ENCODE measurements at places on chromosomes 3 and 15.

DNA sequence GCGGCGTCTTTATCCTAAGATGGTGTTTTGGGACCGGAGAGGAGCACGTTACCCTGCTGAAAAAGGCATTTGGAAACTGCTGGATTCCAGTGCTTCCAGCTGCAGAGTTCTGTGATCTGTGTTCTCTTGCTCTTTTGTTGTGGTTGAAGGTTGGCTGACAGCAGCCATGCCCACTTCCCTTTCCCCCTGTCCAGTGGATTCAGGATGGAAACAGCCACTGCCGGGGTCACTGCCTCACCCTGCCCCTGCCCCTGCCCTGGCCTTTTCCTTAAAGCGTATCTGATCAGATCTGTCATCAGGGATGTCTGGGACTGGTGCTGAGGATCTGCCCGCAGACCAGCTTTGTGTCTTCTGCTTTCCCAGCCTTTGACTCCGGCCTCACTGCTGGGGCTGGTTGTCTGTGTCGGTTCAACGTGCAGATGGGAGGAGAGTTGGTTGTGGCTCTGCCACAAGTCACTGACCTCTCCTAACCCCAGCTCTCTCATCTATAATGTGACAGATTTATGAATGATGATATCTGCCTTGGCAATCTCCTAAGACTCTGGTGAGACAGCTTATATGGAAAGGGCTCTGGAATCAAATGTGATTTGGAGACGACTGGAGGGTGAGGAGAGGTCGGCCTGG lies 219.4 kb upstream of the BHLHE40 start:
- DNase-seq: no peak

- no peak for DNase-seq
Measured at GRCh38 chr3:176296066-176296597, 901.1 kb downstream of the TBL1XR1 start.

- no peak for DNase-seq
Measured at GRCh38 chr3:24503616-24504113, 9.0 kb upstream of the THRB start.

- no peak for DNase-seq
Measured at GRCh38 chr3:82262193-82262592, 500.7 kb upstream of the GBE1 start.

GRCh38 chr3:25556447-25556846 lies 108.3 kb downstream of the TOP2B start:
- DNase-seq: no peak

DNA sequence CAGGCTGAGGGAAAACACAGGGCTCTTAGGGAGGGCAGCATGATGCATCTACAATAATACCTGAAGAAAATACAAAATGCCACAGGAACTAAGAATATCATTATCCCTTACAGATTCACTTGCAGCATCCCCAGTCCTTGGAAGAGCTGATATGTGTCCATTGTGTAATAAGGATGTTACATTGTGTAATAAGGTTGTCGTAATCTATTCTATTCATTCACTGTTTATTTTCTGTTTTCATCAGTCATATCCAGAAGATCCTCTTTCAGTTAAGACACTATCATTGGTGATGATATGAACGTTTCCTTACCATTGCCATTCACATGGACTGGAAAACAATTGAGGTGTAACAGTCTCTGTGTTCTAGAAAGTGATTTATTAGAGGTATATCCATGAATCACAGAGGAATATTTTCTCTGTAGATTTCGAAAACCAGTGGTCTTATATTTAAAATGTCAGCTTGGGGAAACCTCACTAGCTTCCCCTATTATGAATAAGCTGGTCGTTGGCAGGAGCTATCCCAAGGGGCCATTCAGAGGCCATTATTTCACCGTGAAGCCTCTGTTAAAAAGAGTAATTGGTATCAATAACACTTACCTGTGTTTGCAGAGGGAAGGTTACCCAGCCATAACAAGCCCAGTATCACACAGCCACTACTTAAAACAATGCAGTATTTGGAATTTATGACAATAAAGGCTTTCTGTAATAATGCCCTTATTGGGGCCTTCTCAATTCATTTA lies 241.1 kb downstream of the ZNF385D start:
- DNase-seq: no peak
